ENCODE measurements at places on chromosomes 2 and 18.

DNA sequence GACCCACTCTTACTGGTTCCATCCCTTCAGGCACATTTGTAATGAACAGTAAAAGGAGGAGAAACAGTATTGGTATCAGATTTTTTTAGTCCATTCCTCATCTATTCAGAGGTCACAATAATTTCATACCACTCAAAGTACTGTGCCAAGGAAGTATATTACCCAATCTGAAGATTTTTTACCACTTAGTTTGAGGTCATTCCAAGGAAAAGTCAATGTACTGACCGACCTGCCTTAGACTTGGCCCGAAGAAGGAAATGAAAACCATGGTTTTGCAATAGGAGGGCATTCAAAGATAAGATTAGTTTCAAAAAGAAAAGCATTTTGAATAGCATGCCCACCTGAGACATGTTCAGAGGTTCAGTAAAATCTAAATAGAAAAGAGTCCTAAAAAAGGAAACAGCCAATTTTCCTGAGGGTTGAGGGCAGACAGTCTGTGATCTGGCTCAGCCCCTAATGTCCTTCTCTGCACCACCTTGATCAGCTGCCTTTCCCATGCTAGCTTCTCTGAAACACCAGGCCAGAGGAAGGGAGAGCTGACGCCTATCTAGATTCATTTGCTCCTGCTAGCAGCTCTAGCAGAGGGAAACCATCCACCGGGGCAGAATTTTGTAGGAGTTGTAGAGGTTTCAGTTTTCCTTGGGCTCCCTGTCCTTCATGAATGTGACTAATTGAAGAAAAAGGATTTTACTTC is 107.3 kb upstream of the FZD5 start:
- DNase-seq, result no peak

GRCh38 chr2:66548422-66548821 is 113.5 kb downstream of the MEIS1 start:
- no peak for DNase-seq

DNA sequence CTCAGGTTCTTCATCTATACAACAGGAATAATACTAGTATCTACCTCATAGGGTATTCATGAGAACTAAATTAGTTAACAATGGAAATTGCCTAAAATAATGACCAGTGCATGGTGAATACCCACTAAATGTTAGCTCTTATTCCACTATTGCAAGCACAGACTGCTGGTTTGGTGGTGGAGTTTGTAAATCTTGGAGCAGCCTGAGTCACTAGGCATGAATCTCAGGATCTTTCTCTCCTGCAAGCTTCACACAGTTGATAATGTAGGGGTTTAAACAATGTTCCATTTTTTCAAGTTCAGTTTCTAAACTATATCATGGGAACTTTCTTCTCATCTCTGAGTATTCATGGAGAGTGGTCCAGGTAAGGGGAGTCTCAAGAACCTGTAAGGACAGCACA is 84.0 kb downstream of the OSR1 start:
- DNase-seq, result no peak

- no peak for DNase-seq
Observed at GRCh38 chr18:7603259-7604000, 36.3 kb downstream of the PTPRM start.

DNA sequence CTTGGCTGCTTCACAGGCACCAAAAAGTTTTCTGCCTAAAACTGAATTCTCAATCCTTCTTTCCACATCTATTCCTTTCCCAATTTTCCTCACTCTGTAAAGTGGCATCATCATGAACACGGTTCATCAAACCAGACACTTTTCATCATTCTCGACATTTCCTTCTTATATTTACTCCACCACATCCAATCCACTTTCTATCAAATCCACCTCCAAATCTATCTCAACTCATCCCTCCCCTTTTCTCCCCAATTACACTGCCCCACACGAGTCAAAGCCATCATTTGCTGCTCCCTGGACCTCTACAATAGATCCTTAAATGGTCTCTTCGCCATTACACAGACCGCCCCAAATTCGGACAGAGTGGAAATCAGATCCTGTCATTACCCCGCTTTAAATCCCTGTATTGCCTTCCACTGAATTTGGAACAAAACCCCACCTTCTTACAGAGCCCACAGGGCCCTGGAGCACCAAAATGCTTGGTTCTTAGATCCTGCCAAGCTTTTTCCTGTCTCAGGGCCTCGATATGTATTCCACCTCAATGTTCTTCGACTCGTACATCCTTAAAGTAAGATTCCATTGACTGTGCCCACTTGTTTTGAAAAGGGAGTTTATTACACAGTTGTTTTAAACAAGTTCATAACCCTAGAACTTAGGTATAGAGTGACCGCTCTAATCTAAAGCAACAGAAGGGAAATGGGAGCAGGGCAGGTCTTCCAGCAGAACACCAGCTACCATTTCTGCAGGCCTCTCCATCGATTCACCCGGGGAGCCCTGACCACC is 856 bp downstream of the ACAA2 start:
- no peak for DNase-seq

- no peak for DNase-seq
Observed at GRCh38 chr2:46114996-46115395, 182.2 kb upstream of the EPAS1 start.

DNA sequence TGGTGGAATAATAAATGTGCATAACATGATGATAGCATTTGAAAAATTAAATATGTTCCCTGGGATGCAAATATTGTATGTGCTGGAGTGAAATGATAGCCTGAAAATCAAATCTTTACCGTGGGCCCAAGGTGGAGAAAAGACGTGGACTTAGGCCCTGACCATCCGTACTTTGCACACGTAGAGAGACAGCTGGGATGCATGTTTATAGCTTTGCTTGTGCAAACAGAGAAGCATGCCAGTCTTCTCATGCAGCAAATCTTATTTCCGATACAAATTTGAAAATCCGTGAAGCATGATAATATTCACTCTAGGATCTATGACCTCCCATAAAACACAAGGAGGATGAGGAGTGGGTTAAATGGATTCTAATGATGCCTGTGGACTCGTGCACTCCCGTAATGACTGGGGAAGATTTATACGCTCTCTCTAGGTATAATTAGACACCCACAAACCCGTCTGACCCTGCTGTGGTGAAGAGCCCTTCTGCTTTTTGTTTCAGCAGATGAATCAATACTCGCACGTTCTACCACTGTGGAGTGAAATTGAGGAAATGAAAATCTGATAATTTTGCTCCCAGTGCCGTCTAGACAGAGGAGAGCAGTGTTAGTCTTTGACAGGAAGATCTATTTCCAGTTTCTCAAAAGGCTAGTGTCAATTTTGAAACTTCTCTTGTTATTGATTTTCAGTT is 810.3 kb upstream of the SALL3 start:
- DNase-seq, result no peak

- DNase-seq, result no peak
Observed at GRCh38 chr2:46067501-46068305, 229.5 kb upstream of the EPAS1 start.

- no peak for DNase-seq
Observed at GRCh38 chr2:235105821-235106359, 154.1 kb downstream of the SH3BP4 start.

DNA sequence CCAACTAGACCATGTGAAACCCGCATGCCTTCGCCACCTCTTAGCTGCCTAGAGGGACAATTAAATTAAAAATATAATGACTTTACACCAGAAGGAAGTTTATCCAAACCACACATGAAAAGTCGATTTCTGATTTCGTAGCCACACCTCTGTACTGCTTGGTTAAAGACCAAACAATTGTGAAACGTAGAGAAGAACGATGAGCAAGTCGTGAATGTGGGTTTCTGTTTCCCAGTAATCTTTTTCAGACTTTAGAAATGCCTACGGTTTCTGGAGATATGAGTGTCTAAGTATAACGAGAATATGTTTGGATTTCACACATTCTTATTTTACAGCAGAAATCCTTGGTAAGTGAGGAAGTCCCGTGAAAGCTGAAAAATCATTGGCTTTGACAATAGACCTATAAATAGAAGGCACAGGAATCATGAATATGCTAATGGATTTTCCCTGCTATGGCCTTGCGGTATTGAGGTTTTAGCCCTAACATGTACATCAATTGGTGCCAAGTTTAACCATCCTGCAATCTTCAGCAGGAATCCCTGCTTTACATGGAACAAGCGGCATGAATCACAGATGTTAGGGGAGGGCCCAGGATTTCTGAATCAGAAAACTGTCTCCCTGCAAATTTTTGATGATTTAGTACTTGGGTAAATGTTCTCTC is 105.6 kb downstream of the TTC32 start:
- no peak for DNase-seq

DNA sequence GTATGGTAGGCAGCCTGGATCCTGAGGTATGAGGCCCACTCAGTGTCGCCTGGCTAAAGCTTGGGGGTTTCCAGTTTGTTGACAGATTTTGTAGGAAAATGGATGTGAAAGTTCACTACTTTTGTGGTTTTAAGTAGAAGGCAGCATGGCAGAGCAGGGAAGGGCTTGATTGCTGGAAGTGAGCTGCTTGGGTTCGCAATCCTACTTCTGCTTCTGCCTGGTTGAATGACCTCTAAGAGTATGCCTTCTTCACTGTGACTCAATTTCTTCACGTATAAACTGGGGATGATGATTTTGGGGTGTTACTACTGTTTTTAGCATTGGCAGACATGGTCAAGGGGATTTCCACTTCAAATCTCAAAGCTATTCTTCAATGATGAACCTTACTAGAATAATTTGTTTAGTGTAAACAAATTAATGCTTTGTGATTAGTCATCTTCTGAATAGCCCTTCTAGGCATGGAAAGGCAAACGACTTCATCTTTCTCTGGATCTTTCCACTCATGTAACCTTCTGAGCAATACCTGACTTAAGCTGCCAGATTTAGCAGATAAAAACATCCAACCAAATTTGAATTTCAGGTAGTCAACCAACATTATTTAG is 13.2 kb downstream of the BMP10 start:
- no peak for DNase-seq

DNA sequence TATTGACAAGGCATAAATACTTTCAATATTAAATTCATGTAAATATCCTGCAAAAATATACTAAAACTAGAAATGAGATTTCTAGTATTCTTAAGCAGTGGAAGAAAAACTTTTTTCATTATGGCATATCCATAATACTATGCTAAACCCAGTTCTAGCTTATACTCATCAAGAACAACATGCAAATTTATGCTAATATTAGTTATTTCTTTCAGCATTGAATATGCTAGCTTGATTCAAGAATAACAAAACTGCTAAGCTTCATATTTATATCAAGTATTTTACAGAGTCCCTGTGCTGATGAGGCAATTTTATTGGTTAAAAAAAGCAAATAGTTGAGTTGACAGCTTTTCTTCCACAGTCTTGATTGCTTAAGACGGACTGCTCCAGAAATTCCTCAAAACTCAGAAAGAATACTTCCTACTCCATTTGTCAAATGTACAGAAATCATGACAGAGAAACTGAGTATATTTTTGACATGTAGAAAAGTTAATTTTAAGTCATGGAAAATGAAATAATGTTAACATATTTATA is 105.0 kb downstream of the PIGN start:
- no peak for DNase-seq

DNA sequence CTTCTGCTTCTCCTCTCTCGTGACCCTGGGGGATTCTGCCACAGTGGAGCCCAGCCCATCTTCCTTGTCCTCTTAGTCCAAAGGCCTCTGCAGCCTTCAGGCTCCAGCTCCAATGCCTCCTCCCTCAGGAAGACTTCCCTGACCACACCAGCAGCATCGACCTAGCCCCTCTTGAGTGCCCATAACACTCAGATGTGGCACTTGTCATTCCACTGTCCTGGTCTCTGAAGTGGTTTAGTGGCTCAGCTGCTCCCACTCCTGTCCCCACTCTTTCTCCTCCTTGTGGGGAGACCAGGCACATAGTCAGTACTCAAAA is 97.5 kb downstream of the STPG4 start:
- no peak for DNase-seq

DNA sequence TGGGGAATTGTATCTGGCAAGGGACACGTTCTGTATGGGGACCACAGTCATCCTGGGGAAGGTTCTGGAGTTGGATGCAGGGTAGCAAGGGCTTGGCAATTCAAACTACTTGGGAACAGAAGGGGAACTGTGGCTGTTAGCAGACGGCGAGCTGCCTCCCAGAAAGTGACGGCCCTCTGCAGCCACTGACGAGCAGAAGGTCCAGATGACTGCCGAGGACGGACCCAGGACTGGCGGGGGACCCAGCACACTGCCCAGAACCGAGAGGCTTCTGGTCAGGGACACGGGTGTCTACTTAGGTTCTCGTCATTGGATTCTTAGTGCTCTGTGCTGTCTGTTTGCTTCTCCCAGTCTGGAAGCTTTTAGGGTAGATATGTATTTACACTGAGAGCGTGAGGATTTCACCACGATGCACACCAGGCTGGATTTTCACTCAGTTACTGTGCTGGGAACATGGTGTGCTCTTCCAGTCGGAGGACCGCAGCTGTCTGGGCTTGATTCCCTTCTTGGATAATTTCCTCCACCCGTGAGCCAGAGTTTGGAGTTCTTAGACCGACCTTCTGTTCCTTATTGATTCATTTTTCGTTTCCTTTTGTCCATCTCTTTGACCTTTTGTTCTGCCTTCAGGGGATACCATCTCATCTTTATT is 13.4 kb downstream of the GPR35 start:
- DNase-seq, result no peak

DNA sequence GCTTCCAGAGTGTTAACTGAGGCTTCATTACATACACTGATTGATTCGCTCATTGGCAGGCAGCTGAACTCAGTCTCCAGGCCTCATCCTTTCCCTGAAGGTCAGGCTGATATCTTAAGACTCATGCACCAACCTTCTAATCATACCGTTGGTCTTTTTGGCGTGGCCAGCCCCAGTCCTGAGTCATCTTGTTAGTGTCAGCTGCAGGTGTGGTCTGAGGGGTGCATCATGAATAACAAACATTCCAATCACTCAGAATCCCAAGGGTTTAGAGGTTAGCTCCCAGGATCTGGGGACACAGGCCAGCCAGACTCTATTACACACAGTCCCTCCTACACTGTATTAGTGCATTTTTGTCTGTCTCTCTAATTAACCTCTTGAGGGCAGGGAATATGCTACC is 271.5 kb downstream of the HRH4 start:
- DNase-seq, result no peak

GRCh38 chr2:236170590-236171165 is 2.5 kb upstream of the GBX2 start:
- no peak for DNase-seq

GRCh38 chr2:7905756-7906155 is 776.1 kb upstream of the ID2 start:
- DNase-seq, result no peak

- peak; percentile 13 for DNase-seq
Observed at GRCh38 chr2:1162768-1163584, 212.3 kb downstream of the SNTG2 start.

- no peak for DNase-seq
Observed at GRCh38 chr2:239026711-239027361, 179.0 kb downstream of the TWIST2 start.

- DNase-seq, result no peak
Observed at GRCh38 chr18:34121200-34121721, 103.5 kb downstream of the NOL4 start.
